IMR-90 (cell line): ENCODE measurements at places on chromosomes 2 and 18.

DNA sequence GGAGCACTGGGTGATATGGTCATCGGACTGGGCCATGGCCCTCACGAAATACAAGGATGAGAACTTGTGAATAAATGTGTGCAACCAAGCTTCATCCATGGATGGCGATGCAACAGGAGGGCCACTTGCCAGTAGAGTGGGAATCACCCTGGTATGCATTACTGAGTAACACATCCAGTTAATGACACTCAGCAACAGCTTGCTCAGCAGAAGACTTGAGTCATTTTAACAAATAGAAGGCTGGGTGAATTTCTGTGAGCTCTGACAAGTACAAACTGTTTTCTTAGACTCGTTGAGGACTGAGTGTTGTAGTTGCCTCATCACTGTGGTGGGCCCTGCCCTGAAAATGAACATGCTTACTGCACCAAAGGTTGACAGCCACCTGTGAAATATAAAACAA, 221.6 kb downstream of the NCKAP5 start:
- no peak overlapping the region for H3K4me3 ChIP-seq
- H3K36me3 ChIP-seq = no peaks in the 10 kb centered on the region
- peaks cover 2% of the 10 kb centered on the region for H3K4me1 ChIP-seq
- no peak overlapping the region for H3K27ac ChIP-seq
- DNase-seq = peak; percentile 93

DNA sequence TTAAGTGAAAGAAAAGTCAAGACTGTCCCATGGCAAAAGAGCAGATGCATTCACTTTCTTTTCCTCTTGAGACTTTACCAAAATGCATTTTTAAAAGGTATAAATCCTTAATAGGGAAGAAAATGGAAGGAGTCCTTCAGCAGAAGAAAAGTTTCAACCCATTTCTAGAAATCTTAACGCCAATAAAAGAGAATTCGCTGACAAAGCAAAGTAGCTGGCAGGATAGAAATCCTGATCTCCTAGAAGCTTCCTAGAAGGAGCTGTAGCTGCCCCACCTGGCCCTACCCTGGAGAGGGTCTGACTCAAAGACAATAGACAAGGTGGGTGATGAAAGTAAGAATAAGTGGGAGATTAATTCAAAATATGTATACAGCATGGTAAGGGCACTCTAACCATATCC, 144.9 kb upstream of the PKDCC start:
- peak overlapping the region; percentile 75; the same call in 1 of the 2 replicates for H3K27ac ChIP-seq
- no peak for DNase-seq
- H3K36me3 ChIP-seq = no peaks in the 10 kb centered on the region

- peaks cover 9% of the 10 kb centered on the region; the same call in 1 of the 2 replicates for H3K4me1 ChIP-seq
- H3K27me3 ChIP-seq = peaks cover 3% of the 10 kb centered on the region; the same call in 1 of the 2 replicates
- no peak overlapping the region for H3K4me3 ChIP-seq
- peak; percentile 67 for DNase-seq
- H3K27ac ChIP-seq = no peak overlapping the region
Measured at GRCh38 chr2:120566331-120567035, 169.2 kb upstream of the GLI2 start.

- peaks cover 64% of the 10 kb centered on the region for H3K27me3 ChIP-seq
- H3K36me3 ChIP-seq = no peaks in the 10 kb centered on the region
- peaks cover 3% of the 10 kb centered on the region; the same call in 1 of the 2 replicates for H3K4me1 ChIP-seq
- DNase-seq = no peak
Measured at GRCh38 chr18:12258719-12259705, 4.9 kb downstream of the CIDEA start.

DNA sequence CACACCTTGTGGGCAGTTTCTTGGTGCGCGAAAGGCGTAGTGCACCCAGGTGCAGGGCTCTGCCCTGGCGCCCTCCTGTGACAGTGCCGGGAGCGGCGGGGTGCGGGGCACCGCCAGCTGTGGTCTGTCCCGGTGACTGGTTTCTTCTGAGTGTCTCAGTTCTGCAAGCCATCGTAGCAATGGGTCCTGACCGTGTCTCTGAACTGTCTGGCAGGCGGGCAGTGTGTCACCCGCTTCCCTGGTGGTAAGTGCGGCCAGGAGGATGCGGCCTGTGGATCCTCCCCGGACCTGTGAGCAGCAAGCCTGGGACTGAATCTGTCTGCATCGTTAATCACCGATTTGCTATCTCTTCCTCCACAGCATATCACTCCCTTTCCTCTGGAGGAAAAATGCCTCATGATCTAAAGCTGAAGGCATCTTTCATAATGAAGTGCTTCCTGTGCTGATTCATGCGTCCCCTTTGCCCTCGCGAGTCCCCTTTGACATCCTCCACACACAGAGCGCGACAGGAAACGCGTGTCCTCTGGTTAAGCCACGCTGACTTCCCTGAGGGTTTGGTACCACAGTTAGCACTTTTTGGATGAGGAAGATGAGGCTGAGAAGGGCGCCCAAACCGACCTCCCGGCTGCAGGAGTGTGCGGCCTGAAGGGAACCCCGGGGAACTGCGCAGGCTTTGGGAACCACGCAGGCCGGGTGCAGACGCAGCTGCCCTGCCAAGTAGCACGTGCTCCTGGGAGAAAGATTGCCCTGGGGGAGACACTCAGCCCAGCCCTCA, 416.0 kb upstream of the HS6ST1 start:
- H3K36me3 ChIP-seq = no peaks in the 10 kb centered on the region
- peaks cover 11% of the 10 kb centered on the region; the same call in 1 of the 2 replicates for H3K4me1 ChIP-seq
- H3K27me3 ChIP-seq = peaks cover 7% of the 10 kb centered on the region; the same call in 1 of the 2 replicates
- no peak overlapping the region for H3K27ac ChIP-seq
- H3K4me3 ChIP-seq = no peak overlapping the region

DNA sequence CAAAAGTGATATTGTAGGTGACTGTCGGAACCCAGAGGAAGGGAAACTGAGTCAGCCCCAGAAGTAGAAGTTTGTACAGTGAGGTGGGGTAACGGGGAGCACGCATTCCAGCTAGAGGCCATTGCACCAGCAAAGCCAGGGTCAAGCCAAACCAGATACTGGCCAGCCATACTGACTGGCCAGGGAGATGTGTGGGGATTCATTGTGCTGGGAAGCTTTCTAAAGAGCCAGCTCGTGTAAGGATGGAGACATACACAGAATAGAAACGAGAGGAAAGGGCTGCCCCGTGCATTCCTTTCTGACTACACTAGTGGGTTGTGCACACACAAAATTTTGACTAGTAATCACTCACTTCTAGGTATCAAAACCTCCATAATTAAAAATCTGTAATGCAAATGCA, 175.3 kb upstream of the PID1 start:
- peaks cover 5% of the 10 kb centered on the region for H3K4me1 ChIP-seq
- no peaks in the 10 kb centered on the region for H3K27me3 ChIP-seq
- DNase-seq = no peak

DNA sequence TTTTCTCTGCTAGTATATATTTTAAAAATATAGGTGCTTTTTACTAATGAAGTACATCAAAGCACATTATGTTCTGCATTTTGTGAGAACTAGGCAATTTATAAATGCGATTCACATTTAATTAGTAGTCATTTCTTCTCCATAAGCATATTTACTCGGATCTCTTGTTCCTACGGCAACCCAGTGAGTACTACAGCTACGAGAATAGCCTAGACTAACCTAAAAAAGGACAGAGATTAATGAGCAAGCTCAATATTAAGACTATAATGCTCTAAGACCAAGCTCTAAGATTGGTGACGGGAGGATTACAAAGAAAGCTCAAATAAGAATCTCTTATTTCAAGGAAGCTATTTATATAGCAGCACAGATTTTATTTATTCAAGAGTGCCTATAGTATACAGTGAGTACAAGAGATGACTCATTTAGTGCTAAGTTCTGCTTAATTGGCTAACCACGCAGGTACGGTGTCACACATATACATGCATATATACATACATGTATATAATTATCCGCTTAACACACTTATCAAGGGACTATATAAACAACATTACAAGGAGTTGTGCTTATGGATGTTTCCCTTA, 364.7 kb downstream of the GPD2 start:
- H3K4me1 ChIP-seq = no peaks in the 10 kb centered on the region
- H3K36me3 ChIP-seq = no peaks in the 10 kb centered on the region
- no peak for DNase-seq
- H3K27me3 ChIP-seq = no peaks in the 10 kb centered on the region
- H3K4me3 ChIP-seq = no peak overlapping the region

DNA sequence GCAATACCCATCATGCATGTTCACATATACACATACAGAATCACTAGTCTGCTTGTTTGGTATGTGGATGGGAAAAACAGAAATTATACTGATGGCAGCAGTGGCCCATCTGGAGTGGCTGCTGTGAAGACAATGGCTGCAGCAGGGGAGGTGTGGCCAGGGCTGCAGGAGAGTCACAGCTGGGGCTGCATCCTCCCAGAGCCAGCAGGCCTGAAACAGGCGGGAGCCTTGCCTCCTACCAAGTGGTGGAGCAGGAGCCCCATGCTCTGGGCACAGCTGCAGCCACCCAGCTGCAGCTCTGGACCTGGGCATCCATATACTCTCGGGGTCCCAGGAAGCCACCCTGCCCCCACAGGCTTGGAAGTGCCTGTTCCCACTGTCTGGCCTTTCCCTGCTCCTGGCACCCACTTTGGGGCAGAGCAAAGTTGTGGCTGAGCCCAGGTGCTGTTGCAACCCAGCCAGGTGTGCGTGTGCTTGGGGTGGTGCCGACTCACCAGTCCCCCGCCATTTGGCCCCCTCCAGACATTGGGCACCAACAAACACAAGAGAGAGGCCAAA, 136.6 kb downstream of the SPAG16 start:
- H3K4me1 ChIP-seq = no peaks in the 10 kb centered on the region
- H3K27ac ChIP-seq = no peak overlapping the region
- no peaks in the 10 kb centered on the region for H3K27me3 ChIP-seq
- no peak overlapping the region for H3K4me3 ChIP-seq
- H3K36me3 ChIP-seq = no peaks in the 10 kb centered on the region
- no peak for DNase-seq

- DNase-seq = no peak
- H3K27ac ChIP-seq = no peak overlapping the region
- no peaks in the 10 kb centered on the region for H3K4me1 ChIP-seq
- H3K36me3 ChIP-seq = no peaks in the 10 kb centered on the region
- no peak overlapping the region for H3K4me3 ChIP-seq
Measured at GRCh38 chr18:3441290-3441689, 8.7 kb upstream of the TGIF1 start.

DNA sequence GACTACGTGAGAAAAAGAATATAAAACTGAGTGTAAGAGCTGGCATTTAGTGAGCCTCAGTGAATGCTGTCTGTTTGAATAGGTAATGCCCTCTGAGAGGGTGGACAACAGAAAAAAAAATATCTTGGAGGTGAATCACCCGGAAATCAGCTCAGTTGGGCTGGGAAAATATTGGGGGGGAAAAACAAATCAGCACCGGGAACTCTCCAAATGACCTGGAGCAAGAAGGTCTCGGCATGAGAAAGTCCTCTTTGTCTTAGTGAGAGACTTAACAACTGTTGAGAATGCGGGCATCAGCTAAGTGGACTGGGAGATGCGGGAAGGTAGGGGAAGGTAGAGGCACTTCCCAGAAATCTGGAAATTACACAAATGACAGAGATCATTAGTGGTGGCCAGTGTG, 109.4 kb upstream of the POU3F3 start:
- H3K4me1 ChIP-seq = no peaks in the 10 kb centered on the region
- H3K36me3 ChIP-seq = no peaks in the 10 kb centered on the region
- no peaks in the 10 kb centered on the region for H3K27me3 ChIP-seq
- H3K27ac ChIP-seq = no peak overlapping the region

DNA sequence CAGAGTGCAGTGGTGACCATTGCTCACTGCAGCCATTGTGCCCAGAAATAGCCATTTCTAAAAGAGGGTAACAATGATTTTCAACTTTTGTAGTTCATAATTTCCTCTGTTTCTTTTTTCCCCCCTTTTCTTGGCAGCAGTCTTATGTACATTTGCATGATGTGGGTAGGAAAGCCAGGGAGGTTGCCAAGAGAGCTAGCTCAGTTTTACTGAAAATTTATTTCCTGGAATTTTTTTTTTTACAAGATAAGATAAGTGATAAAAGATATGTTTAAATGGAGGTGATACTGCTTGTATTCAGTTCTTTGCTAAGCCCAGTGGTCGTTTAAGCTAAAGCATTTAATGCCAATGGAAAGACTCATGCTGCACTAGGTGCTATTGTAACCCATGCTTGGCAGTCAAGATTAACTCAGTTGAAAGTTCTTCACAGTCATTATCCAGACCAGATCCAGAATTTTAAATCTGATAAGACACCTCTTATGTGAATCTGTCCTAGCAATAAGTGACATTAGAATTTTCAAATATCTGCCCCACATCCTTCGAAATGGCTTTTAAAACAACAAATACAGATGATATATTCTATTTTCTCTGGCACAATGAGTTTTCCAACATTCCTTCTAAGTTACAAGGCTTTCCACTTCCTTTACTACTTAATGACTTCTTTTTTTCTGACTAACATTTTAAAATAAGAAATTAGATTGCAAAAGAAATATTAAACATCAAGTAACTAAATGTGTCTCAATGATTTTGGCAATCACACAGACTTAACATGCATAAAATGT, 4.4 kb upstream of the ATP8B1 start:
- H3K27ac ChIP-seq = peak overlapping the region; percentile 97
- H3K4me3 ChIP-seq = no peak overlapping the region
- H3K4me1 ChIP-seq = peaks cover 12% of the 10 kb centered on the region
- no peaks in the 10 kb centered on the region for H3K27me3 ChIP-seq

GRCh38 chr2:48209214-48209885, 303.1 kb upstream of the FBXO11 start:
- no peaks in the 10 kb centered on the region for H3K27me3 ChIP-seq
- H3K4me1 ChIP-seq = peaks cover 6% of the 10 kb centered on the region
- peak; percentile 52 for DNase-seq

- peak; percentile 21 for DNase-seq
- H3K27me3 ChIP-seq = no peaks in the 10 kb centered on the region
- peaks cover 9% of the 10 kb centered on the region for H3K4me1 ChIP-seq
- H3K36me3 ChIP-seq = no peaks in the 10 kb centered on the region
Measured at GRCh38 chr2:207285473-207285815, 119.7 kb upstream of the KLF7 start.

- no peak for DNase-seq
- H3K27me3 ChIP-seq = peaks cover 8% of the 10 kb centered on the region; the same call in 1 of the 2 replicates
- no peaks in the 10 kb centered on the region for H3K4me1 ChIP-seq
- no peaks in the 10 kb centered on the region for H3K36me3 ChIP-seq
- H3K27ac ChIP-seq = no peak overlapping the region
Measured at GRCh38 chr18:22026362-22026761, 143.0 kb upstream of the GATA6 start.

GRCh38 chr2:230956827-230957755, 32.0 kb upstream of the GPR55 start:
- DNase-seq = peak; percentile 49
- no peaks in the 10 kb centered on the region for H3K36me3 ChIP-seq
- H3K4me1 ChIP-seq = no peaks in the 10 kb centered on the region
- H3K27ac ChIP-seq = no peak overlapping the region
- H3K4me3 ChIP-seq = peak overlapping the region; percentile 9
- peaks cover 40% of the 10 kb centered on the region for H3K27me3 ChIP-seq
